Mucosa of gallbladder (tissue), 1 donor: ENCODE measurements at places on chromosomes 12 and 14. TPM values are rescaled to one million over a fixed set of nuclear protein-coding genes. Genes with fewer than 3 reads are reported as not detected.

GRCh38 chr12:43167691-43168090, 384.3 kb downstream of the ADAMTS20 start:
- DNase-seq, result no peak

GRCh38 chr12:45681465-45681864, 48.0 kb upstream of the ARID2 start:
- DNase-seq, result no peak

GRCh38 chr12:27193854-27194544, 50.1 kb upstream of the STK38L start:
- DNase-seq, result peak; percentile 60

Gene PPP1R36
- 3.2 TPM for total RNA-seq
